ENCODE measurements at places on chromosomes 1 and 21.

GRCh38 chr1:119686661-119687060 lies 25.1 kb upstream of the PHGDH start:
- no peak for DNase-seq

DNA sequence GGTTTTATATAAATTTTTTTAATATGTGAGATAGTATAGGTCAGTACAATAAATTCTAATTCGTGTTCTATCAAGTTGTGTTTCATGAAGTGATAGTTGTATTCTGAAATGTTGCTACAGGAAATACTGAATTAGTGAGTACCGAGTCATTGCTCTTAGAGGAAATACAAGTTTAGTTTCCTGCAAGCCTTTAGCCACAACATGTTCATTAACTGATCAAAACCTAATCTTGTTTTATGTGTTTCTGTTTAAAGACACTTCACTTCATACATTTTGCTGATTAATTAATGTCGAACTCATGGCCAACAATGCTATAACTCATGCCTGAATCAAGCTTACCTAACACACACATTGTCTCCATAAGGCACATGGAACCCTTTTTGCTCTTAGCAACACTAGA lies 43.6 kb downstream of the LRRC7 start:
- DNase-seq, result no peak

GRCh38 chr1:83554174-83554573 lies 444.8 kb downstream of the TTLL7 start:
- DNase-seq, result no peak

DNA sequence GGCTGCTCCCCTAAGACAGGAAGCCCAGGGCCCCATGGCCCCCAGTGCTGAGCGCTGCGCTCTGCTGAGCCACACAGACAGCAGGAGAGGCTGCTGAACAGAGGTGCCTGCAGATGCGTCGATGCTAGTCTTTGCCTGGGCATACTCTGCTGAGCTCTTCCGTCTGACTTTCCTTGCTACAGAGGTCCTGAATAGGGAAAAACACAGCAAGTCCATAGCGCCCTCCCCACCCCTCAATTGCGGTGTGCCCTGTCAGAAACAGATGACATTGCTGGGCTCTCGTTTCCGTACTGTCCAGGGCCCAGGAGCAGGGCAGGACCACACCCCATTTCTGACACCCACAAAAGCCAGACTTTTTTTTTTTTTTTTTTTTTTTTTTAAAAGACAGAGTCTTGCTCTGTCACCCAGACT lies 252.5 kb downstream of the SDCCAG8 start:
- DNase-seq, result no peak

DNA sequence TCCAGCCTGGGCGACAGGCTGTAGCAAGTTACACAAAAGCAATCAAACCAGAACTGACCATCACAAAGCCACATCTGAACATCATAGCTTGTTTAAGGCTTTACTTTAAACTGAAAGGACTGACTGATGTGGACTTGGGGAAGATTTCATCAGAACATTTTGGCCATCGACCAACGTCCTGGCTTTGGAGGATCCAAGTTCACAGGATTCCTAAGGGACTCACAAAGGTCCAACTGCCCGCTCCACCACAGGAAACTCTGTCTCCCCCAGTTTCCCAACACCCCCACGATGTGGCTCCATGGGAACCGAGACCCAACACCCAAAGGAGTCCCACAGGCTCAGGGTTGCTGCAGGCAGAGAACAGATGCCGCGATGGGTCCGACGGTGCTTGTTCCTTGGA lies 9.3 kb downstream of the SSU72 start:
- no peak for DNase-seq

GRCh38 chr1:55053265-55053954 lies 14.1 kb downstream of the PCSK9 start:
- DNase-seq, result no peak

- no peak for DNase-seq
Observed at GRCh38 chr1:30511563-30511962, 211.8 kb downstream of the MATN1 start.

- DNase-seq, result no peak
Observed at GRCh38 chr1:193416226-193417024, 230.0 kb upstream of the B3GALT2 start.

DNA sequence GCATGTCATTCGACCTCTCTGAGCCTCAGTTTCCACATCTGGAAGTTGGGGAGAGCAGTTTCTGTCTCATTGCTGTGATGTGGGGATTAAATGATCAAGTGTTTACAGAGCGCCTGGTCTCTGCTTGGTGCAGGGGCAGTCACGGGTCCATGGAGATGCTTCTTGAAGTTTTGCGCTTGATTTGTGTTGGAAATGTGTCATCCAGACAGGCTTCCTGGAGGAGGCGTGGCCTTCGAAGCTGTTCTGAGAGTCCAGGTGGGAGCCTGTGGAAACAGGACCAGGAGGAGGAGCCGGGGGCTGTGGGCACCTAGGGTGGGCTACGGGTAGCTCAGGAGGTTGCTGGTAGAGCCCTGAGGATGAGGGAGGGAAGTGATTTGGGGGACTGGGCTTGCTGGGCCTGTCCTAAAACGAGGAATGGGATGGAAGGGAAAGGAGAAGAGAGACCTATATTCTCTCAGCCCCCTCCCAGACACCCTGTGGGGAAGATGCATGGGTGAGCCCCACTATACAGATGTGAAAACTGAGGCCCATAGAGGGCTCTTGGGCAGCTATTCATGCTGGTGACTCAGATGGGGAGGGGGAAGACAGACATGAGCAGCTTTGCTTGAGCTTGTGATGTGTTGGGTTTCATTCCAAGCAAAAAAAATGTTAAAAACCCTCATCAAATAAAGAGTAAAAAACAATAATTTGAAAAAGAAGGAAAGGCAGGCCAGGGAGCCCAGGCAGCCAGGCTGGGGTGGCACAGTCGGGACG lies 107.2 kb upstream of the WNT4 start:
- no peak for DNase-seq

GRCh38 chr1:209708297-209708696 lies 3.7 kb downstream of the HSD11B1 start:
- no peak for DNase-seq

- peak; percentile 21 for DNase-seq
Observed at GRCh38 chr1:31704271-31705079, 658 bp upstream of the COL16A1 start.

GRCh38 chr1:92481599-92481925 lies 5.2 kb downstream of the GFI1 start:
- no peak for DNase-seq

- no peak for DNase-seq
Observed at GRCh38 chr1:82001345-82001744, 200.6 kb downstream of the ADGRL2 start.

DNA sequence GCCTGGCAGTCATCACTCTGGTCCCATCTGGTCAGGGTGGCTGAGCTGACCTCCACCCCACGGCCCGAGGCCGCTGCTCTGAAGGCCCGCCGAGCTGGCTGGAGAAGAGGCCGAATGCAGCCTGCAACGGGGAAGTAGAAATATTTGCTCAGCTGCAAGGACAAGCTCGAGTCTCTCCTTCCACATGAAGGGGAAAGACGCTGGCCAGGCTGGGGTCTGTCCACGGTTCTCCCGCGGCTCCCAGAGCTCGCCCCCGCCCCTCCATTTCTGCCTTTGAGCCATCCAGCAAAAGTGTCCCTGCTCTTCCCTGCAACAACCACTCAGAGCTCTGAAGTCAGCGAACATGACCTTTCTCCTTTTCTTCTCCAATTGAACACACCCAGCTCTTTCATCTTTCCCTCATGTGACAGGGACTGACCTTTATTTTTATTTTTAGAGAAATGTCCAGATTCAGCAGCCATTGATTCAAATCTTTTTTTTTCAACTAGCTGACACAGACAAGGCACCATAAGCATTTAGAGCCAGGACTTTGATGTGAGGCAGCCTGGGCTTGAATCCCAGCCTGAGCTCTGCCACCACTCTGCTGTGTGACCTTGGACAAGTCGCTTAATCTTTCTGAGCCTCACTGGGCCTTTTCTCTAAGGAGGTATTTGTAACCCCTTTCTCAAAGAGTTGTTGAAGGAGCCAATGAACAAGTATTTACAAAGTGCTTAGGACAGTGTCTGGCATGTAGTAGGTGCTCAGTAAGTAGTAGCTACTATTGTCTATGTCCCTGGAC lies 149.3 kb upstream of the WNT4 start:
- DNase-seq, result no peak
